ENCODE measurements at places on chromosomes 5 and 9.

DNA sequence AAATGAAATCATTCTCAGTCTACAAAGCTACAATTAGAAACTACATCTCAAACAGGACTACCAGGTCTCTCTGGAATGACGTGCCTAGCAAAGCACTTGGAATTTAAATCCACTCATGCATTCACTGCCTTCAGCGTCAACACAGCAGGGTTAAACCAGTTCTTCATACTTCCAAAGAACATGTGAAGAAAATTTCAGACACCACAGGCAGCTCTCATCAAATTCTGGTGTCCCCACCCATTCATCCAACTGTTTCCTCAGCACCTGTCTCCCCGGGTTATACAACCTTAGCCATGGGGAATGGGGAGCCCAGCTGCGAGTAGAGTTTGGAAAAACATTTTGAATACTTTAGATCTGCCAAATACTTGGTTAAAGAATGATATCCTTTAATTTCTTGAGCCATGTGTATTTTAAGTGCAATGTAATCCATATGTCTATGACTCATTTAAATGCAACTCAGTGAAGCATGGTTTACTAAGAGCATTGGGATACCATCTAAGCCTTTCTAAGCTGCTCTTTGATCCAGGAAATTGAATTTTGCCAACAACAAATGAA is 17.5 kb downstream of the ADAM19 start:
- no peak for DNase-seq

GRCh38 chr9:5191985-5192384 is 6.5 kb upstream of the INSL6 start:
- DNase-seq = no peak

- DNase-seq = no peak
Measured at GRCh38 chr9:75438716-75439115, 350.4 kb downstream of the OSTF1 start.

GRCh38 chr5:170746961-170747340 is 36.6 kb upstream of the GABRP start:
- no peak for DNase-seq

DNA sequence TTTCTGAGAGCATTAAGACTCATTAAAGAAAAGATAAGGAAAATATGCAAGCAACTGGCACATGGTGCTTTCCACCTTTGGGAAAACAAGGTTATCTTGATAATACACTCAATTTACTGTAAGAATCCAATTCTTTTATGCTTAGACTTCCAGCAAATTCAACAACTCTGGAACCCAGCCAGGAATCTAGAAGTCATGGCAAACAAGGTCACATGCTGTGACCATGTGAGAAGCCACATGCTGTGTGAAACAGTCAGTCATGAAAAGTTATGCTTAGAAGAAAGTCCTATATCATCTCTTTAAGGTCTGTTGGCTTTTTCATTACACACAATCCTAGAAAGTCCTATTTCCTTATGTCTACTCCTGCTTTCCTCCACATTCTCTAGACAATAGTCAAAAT is 581.8 kb upstream of the C9orf72 start:
- DNase-seq = no peak

- DNase-seq = no peak
Measured at GRCh38 chr5:134139891-134140469, 25.5 kb downstream of the TCF7 start.

DNA sequence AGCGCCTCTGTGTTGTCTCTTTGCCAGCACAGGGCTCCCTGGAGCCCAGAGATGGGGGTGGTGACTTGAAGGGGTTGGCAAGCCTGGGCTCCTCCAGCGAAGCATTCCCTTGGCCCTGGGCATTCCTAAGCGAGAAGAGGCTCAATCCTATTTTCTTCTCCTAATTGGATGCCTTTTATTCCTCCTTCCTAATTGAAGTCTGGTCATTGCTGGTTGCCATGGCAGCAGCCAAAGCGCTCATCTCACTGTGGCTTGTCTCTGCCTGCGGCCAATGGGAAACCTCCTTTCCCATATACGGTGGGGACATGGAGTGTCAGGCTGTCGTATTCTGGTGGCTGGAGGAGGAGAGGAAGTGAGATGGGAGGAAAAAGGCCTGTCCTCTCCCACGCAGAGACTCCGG is 52.3 kb upstream of the RARS1 start:
- DNase-seq = no peak

DNA sequence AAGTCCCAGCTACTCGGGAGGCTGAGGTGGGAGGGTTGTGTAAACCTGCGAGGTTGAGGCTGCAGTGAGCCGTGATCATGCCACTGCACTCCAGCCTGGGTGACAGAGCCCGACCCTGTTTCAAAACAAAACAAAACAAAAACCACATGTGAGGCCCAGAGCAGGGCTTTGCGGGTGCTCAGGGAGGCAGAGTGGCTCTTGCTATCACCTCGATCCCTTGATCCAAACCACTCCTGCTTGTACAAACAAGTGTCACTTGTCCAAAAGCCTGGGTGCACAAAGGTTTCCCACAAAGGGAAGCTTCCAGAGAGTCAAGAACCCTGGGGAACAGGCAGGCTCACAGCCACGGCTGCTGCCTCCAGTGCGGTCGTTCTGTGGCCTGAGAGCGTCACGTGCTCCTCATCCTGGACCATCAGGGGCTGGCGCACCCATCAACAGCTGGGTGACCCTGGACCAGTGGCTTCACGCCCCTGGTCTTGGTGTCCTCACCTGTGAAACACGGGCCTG is 162.7 kb downstream of the C9orf50 start:
- no peak for DNase-seq

DNA sequence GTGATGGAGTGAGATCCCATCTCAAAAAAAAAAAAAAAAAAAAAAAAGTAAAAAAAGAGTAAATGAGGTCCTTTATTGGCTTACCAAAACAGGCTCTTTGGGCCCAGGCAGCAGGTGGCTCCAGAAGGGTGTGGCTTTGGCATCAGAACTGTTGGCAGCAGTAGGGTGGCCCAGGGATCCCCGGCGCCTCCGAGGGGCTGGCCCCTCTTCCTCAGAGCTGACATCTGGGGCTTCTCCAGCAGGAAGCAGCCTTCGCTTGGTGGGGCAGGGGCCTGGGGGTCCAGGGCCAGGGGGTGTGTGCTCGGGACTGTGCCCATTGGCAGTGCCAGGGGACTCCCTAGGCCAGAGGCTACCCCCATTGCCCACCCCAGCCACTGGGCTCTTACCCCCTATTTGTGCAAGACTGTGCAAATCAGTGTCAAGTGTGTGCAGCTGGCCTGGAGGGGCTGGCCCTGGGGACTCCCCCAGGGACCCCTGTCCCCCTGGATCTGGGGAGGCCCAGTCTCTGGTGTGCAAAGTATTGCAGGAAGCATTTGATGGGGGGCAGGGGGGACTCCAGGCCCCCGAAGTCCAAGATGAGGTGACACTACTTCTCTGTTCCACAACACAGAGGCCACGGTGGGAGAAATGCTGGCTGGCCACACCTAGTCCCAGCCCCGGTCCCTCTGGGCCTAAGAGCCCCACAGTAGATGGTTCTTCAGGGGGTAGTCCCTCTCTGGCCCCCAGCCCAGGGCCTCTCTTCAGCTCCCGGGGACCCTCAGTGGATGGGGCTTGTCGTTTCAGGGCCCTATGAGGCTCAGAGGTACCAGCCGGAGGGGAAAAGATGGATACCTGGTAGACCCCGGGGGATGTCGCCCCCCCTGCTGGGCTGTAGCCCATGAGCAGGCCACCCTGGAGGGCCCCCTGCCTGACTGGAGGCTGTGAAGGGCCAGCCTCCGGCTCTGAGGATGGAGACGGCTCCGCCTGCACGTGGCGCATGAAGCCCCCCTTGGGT is 4.7 kb upstream of the STOML2 start:
- DNase-seq = no peak

DNA sequence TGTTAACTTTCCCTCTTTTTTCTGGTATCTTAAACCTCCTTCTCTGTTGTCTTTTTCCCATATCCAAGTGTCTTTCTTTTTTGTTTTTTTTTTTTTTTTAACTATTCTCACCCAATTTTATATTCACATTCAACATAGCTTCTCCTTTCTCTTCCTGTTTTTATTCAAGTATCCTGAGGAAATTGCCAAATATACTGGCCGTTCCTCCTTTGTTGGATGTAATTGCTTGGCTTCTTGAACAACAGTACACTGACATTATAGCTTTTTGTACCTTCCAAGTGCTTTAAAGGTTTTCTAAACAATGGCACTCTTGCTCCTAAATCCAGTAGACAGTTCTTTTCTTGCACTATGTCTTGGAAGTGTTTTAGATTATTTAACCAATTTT is 1146.8 kb downstream of the MAT2B start:
- DNase-seq = no peak

DNA sequence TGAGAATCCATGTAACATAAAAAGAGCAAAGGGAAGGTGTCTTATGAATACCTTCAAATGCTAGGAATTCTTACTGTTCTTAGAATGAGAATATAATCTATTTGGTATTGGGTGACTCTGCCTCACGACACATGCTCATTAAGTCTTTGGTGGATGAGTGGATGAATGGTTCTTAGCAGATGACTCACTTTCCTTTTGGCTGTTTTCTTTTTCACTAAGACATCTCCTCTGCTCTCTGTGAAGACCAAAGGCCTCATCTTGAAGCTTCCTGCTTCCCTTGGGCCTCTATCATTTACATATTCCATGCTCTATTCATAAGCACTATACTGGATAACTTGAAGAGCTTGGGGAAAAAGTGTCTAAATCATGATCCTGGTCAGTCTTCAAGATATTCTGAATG is 468.1 kb downstream of the SPATA31D1 start:
- DNase-seq = no peak

DNA sequence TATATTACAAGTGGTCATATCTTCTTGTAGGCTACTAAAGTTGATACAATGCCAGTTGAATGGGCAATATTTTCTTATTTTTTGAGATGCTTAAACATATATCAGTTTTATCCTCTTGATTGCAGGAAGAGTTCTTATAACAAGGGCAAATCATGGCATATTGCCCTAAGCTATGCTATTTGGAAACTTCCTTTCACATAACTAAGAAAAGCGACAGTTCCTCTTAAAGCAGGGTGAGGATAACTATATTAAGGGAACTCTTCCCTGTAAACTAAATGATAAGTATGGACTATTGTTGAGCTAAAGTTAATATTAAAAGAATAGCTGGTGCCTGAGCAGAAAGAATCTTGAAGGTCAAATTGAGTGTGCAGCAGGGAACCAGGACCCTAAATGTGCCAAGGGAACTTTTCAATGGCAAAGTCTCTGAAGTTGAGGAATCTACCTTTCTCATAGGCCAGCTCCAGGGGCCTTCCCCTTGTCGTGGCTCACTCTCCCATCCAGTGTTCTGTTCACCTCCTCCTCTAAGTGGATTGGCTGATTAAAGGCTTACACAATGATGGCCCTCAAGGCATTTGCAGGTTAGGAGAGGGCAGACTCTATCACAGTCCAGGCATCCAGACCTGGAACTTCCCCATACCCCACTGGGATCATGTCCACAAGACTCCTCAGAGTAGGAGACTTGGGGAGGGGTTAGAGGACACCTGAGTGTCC is 26.8 kb downstream of the FYB1 start:
- DNase-seq = no peak

Data from AG09319 (cell line).